SJSA1 (cell line): ENCODE measurements at places on chromosomes 16 and 17. TPM values are rescaled to one million over a fixed set of nuclear protein-coding genes. Genes with fewer than 3 reads are reported as not detected.
A peak's percentile ranks its signal among the peaks of the same experiment; 100 is the strongest.

The TBC1D3 gene
- total RNA-seq = not detected in 2 replicates

The TAC4 gene
- total RNA-seq = not detected in 2 replicates

The ST6GALNAC1 gene
- total RNA-seq = not detected in 2 replicates

The CACNG1 gene
- total RNA-seq = 0.26 TPM in 1 of 2 replicates, not detected in the other

The TBC1D16 gene
- 39.5 and 42.0 TPM in 2 replicates for total RNA-seq

The ATP6V0D1 gene
- 80.5 and 83.5 TPM in 2 replicates for total RNA-seq

DNA sequence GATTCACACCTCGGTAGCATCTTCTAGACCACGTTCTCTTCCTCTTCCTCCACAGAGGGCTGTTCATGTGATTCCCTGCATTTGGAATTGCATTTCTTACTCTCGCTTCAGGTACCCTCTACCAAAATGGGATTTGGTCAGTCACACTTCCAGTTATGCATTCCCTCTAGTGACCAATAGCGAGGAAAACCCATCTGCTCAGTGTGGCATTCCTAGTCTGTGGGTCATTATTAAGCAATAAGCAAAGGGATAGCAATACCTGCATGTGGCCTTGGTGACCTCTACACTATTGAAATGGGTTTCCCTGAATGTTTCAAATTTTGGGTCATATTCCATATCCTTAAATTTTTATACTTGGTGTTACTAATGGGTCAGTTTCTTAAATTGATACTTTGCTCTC lies 401 bp upstream of the KRTAP4-5 start:
- no peak for DNase-seq

- DNase-seq = no peak
Observed at GRCh38 chr16:84369938-84370627, 1.7 kb downstream of the ATP2C2 start.

DNA sequence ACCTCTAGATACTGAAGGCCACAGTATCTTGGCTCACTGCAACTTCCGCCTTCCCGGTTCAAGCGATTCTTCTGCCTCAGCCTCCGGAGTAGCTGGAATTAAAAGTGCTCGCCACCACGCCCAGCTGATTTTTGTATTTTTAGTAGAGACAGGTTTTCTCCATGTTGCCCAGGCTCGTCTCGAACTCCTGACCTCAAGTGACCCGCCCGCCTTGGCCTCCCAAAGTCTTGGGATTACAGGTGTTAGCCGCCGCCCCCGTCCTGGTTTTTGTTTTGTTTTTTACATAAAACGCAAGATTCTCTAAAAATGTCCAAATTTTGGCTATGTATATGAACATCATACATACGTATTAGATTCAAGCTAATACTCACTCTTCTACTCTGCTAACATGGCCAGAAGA lies 2.0 kb upstream of the GGNBP2 start:
- DNase-seq = no peak

- peak; percentile 92 for DNase-seq
Observed at GRCh38 chr17:47719411-47720152, 13.5 kb upstream of the TBX21 start.

DNA sequence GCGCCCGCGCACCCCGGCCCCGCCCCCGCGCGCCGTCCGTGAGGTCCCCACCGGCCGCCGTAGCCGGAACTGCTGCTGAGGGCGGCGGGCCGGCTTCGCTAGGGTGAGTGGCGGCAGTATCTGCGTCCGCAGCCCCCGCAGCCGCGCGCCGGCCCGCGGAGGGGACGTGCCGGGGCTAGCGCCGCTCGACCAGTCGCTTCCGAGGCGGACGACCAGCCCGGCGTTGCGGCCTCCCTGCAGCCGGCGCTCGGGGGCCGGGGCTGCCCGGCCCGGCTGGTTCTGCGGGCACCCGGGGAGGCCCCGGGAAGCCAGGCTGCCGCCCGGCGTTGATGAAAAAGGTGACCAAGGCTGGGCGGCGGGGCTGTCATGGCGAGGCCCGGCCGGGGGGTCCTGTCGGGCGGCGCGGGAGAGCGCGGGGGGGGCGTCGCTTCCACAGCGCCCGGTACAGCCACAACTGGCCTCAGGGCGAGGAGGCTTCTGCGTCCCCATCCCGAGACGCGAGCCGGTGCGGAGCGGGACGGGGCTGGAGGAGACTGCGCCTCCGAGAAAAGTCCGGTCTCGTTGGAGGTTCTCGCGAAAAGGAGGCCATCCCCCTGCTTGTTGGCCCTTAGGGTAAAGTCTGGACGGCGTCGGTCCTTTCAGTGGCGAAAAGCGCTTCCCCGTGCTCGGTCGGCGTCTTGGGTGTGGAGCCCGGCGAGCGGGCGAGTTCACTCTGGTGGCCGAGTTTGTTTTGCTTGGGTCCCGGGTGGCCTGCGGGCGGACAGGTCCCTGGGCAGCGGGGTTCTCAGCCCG lies at the start of gene CRAMP1:
TSS of gene CRAMP1 (plus strand) at position 41 of the 792 bp plus-strand sequence. CDS start 2,280 bp downstream, outside the sequence.
- no peak for DNase-seq

- no peak for DNase-seq
Observed at GRCh38 chr16:59759296-59759695, 1025.2 kb upstream of the GOT2 start.

GRCh38 chr16:27822996-27823395 lies 240.5 kb downstream of the GSG1L start:
- no peak for DNase-seq

DNA sequence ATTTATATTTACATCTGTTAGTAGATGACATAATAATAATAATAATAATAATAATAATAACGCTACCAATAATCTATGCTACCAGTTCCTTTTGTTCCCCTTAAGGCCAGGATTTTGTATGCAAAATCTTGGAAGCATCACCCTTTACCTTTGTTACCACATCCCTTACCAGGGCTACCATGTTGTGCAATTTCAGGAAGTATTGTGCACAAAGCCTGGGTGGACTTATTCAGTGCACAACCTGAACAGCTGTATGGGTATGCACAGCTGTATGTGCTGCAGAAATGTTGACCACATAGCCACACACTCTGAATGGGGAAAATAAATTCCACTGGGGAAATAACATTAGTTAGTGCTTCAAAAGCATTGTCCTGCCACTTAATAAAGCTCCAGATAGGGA lies 19.9 kb upstream of the CALB2 start:
- no peak for DNase-seq

GRCh38 chr16:77594799-77595596 lies 127.3 kb upstream of the NUDT7 start:
- DNase-seq = no peak

DNA sequence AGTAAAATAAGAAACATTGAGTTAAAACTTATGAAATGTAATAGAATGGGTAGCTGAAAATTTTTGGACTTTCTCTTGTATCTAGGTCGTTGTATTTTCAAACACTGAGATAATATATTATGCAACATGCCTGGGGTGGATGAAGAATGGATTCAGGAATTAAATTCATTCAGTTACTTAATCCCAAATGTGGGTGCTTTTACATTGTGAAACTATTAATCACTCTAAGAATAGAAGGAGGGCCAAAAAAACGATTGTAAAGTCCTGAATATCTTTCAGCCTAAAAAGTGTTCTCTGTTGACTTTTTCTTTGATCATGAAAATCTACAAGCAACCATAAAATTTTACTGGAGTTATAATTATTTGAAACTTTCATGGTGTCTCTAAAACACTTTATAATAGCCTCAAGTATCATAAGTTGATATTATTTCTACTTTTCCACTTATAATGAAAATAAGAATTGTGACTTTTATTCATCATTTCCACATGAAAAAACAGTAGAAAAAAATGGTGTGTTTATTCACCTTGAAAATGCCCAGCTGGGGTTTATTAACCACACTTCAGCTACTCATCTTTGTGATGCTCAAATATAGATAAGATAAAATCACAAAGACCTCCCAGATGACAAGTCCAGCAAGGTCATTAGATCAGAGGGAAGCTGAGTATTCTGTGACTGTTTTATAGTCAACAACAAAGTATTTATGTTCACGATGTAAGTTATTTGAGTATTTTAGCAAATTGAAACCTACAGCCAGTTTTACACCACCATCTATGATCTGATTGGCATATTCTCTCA lies 619.9 kb upstream of the SOX9 start:
- no peak for DNase-seq

DNA sequence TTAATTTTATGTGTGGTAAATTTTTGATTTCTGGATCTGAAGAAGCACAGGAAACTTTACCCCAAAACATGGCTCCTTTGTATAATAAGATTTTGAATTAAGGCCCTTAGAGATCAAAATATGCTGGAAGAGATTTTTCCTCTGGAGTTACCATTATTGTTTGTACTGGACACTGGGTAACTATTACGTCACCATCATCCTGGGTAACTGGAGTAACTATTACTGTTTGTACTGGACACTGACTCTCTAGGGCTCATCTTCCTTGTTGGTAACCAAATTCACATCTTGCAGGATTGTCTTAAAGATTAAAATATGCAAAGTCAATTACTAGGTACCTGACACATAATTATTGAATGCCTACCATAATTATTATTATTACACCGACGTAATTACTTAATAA lies 593.8 kb upstream of the GOT2 start:
- no peak for DNase-seq

DNA sequence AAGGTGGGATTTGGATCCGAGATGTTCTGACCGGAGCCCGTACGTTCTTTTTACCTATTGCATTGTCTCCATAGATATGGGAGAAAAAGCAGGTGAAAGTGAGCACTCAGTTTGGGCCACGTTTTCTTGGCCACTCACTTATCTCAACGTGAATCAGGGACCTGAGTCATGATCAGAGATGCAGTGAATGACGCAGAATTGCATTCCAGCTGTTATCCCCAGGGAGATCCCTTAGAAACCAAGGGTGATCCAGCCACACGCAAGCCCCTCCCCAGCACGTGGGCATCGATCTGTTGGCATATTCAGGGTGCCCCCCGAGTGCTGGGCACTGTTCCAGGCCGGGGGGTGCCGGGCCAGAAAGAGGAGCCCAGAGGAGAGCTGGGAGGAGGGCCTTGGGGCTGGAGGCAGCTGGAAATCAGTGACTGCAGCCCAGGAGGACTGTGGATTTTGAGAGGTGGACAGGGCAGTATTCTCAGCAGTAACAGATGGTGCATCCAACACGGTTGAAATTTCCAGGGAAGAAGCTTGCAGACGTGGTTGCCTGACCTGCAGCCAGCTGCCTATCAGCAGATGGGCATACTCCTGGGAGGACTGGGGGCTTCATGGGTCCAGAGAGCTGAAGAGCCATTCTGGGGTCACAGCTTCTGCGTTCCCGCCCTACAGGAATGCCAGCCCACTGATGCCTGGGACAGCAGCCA lies 87.2 kb upstream of the CACNG5 start:
- DNase-seq = no peak
